ENCODE measurements at places on chromosomes 12 and 14. TPM values are rescaled to one million over a fixed set of nuclear protein-coding genes. Genes with fewer than 3 reads are reported as not detected.

GRCh38 chr14:68523989-68524725, 268.7 kb downstream of the ZFP36L1 start:
- no peak for DNase-seq
- peaks cover 20% of the 10 kb centered on the region for H3K4me1 ChIP-seq

Gene DIO2
- 38.8 TPM for total RNA-seq

DNA sequence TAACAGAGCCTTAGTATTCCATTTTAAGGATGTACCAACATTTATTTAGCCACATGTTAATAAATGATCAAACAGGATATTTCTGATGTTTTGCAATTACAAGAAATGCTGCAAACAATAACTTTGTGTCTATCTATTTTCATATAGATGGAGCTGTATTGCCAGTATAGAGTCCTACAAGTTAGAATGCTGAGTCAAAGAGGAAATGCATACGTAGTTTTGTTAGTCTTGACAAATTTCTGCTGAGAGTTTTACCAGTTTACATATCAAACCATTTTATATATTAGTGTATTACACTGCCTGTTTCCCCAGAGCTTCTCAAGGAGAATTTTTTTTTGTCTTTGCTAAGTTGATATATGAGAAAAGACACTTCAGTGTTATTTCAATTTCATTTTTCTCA, 541.7 kb downstream of the SLC16A7 start:
- H3K36me3 ChIP-seq: no peaks in the 10 kb centered on the region
- no peak overlapping the region for H3K27ac ChIP-seq
- no peak for DNase-seq

DNA sequence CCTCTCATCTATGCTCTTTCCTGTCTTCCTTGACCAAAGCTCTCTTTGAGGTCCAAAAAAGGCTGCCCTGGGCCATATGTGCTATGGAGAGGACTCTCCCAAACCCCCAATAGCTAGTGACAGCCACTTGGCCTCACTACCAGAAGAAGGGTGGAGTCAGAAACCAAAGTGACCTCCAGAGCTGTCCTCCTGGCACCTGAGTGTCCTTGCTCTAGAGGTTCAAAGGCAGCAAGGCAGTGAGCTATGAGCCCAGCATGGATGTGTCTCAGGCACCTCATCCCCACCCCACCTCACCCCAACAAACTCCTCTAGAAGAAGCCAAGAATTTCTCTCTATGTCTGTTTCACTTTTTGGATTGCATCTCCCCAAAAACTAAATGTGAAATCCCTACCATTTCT, 4.1 kb upstream of the AQP5 start:
- no peak for DNase-seq
- H3K4me3 ChIP-seq: no peak overlapping the region
- H3K36me3 ChIP-seq: no peaks in the 10 kb centered on the region
- no peak overlapping the region for H3K27ac ChIP-seq

Gene TMPRSS12
- total RNA-seq: not detected

Gene GSG1
- total RNA-seq: not detected

DNA sequence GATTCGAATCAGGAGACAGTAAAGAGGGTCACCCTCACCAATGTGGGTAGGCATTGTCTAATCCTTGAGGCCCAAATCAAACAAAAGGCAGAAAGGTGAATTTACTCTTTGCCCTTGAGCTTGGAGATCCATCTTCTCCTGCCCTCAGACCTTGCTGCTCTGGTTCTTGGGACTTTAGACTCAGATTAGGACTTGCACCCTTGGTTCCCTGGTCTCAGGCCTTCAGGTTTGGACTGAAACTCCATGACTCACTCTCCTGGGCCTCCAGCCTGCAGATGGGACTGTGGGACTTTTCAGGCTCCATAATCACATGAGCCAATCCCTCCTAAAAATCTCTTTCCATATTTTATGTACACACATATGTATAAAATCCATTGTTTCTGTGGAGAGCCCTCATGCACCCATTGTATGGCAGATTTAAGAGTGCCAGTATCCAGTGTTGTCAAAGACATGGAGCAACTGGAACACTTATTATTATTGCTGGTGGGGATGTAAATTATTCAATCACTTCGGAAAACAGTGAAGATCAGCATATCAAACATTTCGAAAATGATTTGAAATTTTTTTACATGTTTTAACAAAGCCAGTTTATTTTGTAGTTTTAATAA, 48.7 kb downstream of the EID3 start:
- no peak overlapping the region for H3K27ac ChIP-seq
- no peak overlapping the region for H3K4me3 ChIP-seq
- H3K27me3 ChIP-seq: no peaks in the 10 kb centered on the region
- peaks cover 17% of the 10 kb centered on the region for H3K36me3 ChIP-seq
- H3K4me1 ChIP-seq: peaks cover 13% of the 10 kb centered on the region
- DNase-seq: no peak

- H3K4me1 ChIP-seq: peaks cover under 1% of the 10 kb centered on the region
- H3K27ac ChIP-seq: no peak overlapping the region
- H3K27me3 ChIP-seq: no peaks in the 10 kb centered on the region
- H3K4me3 ChIP-seq: no peak overlapping the region
- DNase-seq: no peak
- peaks cover 11% of the 10 kb centered on the region for H3K36me3 ChIP-seq
Observed at GRCh38 chr12:65339161-65339560, 60.7 kb downstream of the MSRB3 start.

- no peak for DNase-seq
- H3K4me1 ChIP-seq: peaks cover 3% of the 10 kb centered on the region
- peaks cover 22% of the 10 kb centered on the region for H3K27me3 ChIP-seq
- no peak overlapping the region for H3K4me3 ChIP-seq
- H3K27ac ChIP-seq: no peak overlapping the region
Observed at GRCh38 chr14:54353694-54354093, 43.1 kb upstream of the CDKN3 start.

DNA sequence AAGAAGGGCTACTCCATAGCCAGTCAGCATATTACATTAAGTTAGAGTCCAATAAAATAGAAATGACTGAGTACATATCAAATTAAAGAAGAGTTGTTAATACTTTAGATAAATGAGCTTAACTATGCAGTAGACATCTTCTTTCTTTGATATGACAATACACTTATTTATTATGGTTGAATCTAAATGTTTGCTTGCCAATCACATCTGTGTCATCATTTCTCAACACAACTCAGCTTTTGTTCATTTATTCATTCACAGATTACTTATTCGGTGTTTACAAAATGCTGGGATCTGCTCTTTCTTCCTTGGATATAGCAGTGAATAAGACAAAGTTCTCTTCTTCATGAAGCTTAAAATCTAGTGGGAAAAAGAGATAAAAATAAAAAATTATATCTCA, 614.6 kb upstream of the ATP2B1 start:
- H3K27me3 ChIP-seq: no peaks in the 10 kb centered on the region
- no peaks in the 10 kb centered on the region for H3K36me3 ChIP-seq
- no peak overlapping the region for H3K27ac ChIP-seq
- no peak overlapping the region for H3K4me3 ChIP-seq
- H3K4me1 ChIP-seq: no peaks in the 10 kb centered on the region
- DNase-seq: no peak

Gene TAMALIN
- 8.0 TPM for total RNA-seq

GRCh38 chr12:12010277-12011039, 60.3 kb upstream of the BCL2L14 start:
- peak overlapping the region; percentile 9 for H3K27ac ChIP-seq
- no peaks in the 10 kb centered on the region for H3K36me3 ChIP-seq
- H3K4me1 ChIP-seq: no peaks in the 10 kb centered on the region
- peak; percentile 55 for DNase-seq
- no peak overlapping the region for H3K4me3 ChIP-seq

Gene VRK1
- 3.6 TPM for total RNA-seq

DNA sequence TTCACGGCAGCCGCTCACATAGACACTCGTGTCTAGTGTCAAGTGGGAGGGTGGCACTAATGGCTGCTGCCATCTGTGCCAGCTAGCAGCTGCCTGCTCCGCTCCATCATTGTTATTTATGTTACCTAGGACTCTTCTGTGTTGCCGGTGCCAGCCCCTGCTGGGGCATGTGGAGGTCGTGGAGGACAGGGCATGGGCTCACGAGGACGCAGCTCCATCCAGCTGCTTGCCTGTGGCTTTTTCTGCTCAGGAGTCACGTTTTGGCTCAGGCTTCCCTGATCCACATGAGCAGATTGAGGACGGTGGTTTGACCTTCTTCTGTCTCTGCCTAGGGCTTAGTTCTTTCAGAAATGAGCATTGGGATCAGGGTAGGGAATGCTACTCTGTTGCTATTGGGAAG, 31.2 kb downstream of the TPCN1 start:
- peak overlapping the region; percentile 70 for H3K27ac ChIP-seq
- no peak overlapping the region for H3K4me3 ChIP-seq
- no peaks in the 10 kb centered on the region for H3K27me3 ChIP-seq
- peaks cover 38% of the 10 kb centered on the region for H3K4me1 ChIP-seq
- DNase-seq: no peak
- peaks cover 14% of the 10 kb centered on the region for H3K36me3 ChIP-seq

DNA sequence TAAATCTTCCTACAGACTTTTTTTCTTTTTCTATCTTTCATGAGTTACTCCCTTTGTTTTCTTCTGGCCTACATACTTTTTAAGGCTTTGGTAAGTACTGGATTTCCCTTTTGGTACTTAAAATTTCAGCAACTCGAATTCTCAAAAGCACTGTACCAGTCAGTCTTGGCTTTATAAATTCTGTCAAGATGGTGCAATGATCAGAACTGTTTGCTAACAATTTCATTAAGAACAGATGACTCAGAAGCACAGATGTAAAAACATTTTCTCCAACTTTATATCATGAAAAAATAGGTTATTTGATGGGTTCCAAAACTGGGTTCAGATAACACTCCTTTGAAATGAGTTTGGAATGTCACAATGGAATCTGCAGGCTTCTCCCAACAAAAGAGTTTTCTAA, 1961.8 kb upstream of the FLRT2 start:
- no peaks in the 10 kb centered on the region for H3K27me3 ChIP-seq
- H3K4me3 ChIP-seq: no peak overlapping the region
- H3K36me3 ChIP-seq: no peaks in the 10 kb centered on the region
- H3K4me1 ChIP-seq: no peaks in the 10 kb centered on the region

DNA sequence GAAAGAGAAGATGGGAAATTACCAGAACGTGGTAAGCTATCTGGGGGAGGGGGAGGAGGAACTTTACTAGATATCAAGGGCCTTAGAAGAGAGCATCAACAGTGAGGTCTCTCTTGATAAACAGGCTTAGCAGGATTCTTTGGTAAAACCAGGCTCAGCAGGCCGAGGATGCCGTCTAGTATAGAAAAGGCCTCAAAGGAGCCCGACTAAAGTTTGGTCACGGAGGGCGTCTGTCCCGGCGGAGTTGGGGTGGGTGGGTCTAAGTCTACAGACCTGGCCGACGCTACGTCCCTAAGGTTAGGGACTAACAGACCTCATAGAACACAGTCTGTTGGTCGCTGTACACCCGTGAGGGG, 538 bp upstream of the TIGAR start:
- H3K4me3 ChIP-seq: peak overlapping the region; percentile 99
- peak overlapping the region; percentile 98 for H3K27ac ChIP-seq
- H3K4me1 ChIP-seq: peaks cover 19% of the 10 kb centered on the region
- DNase-seq: no peak

DNA sequence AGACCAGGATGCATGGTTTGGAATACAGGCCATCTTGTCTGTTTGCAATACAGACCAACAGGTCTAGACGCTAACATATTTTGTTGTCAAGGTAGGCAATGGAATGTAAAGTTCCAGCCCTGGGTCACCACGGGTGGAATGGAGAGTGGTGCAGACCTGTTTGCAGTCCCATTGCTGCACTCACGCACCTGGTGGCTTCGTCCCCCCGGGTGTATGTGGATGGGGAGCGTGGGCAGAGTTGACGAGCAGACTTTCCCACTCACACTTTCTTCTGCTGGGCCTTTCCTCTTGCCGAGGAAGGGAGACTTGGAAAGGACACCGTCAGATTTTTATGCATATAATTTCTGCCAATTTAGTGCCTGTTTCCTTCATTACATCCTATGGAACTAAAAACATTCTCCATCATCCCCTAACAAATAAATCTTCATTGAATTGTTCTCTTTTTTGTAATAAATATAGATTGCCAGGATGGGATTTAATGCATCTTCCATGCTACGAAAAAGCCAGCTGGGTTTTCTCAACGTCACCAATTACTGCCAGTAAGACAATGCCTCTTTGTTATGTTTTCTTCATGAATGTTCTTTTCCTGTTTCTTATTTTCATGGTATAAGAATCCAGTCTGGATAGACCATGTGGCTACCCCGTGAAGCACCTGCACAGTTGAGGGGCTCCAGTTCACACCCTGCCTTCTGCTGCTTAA, 15.2 kb downstream of the DCAF4 start:
- no peaks in the 10 kb centered on the region for H3K4me1 ChIP-seq
- no peaks in the 10 kb centered on the region for H3K27me3 ChIP-seq
- H3K27ac ChIP-seq: no peak overlapping the region
- peaks cover 2% of the 10 kb centered on the region for H3K36me3 ChIP-seq
- no peak for DNase-seq
- no peak overlapping the region for H3K4me3 ChIP-seq

GRCh38 chr12:48349471-48349870, 1.2 kb downstream of the ZNF641 start:
- no peaks in the 10 kb centered on the region for H3K27me3 ChIP-seq
- H3K36me3 ChIP-seq: peaks cover 37% of the 10 kb centered on the region
- peak overlapping the region; percentile 86 for H3K4me3 ChIP-seq
- peaks cover 18% of the 10 kb centered on the region for H3K4me1 ChIP-seq

GRCh38 chr12:182381-182892, 31.5 kb downstream of the SLC6A12 start:
- no peaks in the 10 kb centered on the region for H3K27me3 ChIP-seq
- H3K4me3 ChIP-seq: peak overlapping the region; percentile 47
- no peaks in the 10 kb centered on the region for H3K36me3 ChIP-seq

DNA sequence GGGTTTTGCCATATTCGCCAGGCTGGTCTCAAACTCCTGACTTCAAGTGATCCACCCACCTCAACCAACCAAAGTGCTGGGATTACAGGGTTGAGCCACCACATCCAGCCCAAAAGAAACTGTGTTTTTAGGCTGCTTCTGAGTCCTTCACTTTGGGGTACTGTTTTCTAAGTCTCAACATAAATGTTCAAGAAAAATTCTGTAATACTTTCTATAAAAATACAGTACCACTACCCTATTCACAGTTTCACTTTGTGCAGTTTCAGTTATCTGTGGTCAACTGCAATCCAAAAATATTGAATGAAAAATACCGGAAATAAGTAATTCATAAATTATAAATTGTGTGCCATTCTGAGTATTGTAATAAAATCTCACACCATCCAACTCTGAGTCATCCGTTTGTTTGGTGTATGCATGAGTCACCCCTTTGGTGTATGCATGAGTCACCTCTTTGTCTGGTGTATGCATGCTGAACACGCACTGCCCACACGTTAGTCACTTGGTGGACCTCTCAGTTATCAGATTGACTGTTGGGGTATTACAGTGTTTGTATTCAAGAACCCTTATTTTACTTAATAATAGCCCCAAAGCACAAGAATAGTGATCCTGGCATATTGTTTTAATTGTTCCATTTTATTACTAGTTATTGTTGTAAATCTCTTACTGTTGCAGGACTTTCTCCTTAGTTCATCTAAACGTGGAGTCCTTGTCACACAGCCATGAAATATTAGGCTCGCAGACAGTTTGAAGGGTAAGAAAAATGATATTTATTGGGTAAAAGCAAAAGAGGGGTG, 190.2 kb downstream of the FSCB start:
- no peaks in the 10 kb centered on the region for H3K4me1 ChIP-seq
- no peak overlapping the region for H3K4me3 ChIP-seq
- H3K36me3 ChIP-seq: no peaks in the 10 kb centered on the region
- no peak overlapping the region for H3K27ac ChIP-seq
- no peak for DNase-seq
